ENCODE measurements at places on chromosomes 13 and 19. TPM values are rescaled to one million over a fixed set of nuclear protein-coding genes. Genes with fewer than 3 reads are reported as not detected.

DNA sequence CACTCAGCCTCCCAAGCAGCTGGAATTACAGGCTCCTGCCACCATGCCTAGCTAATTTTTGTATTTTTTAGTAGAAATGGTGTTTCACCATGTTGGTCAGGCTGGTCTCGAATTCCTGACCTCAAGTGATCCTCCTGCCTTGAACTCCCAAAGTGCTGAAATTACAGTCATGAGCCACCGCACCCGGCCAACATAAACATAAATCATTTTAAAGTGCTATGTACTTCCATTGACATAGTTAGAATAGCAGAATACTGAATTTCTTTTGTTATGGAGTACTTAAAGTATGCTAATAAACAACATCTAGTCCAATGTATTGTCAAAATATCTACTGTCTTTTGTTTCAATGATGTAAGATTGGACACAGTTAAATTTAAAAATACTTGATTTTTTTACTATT, 539.0 kb downstream of the PCDH9 start:
- no peaks in the 10 kb centered on the region for H3K4me1 ChIP-seq
- H3K36me3 ChIP-seq = no peaks in the 10 kb centered on the region
- no peak overlapping the region for H3K27ac ChIP-seq
- no peak overlapping the region for H3K4me3 ChIP-seq
- DNase-seq = no peak
- no peaks in the 10 kb centered on the region for H3K27me3 ChIP-seq

Gene VSTM1
- total RNA-seq = not detected

DNA sequence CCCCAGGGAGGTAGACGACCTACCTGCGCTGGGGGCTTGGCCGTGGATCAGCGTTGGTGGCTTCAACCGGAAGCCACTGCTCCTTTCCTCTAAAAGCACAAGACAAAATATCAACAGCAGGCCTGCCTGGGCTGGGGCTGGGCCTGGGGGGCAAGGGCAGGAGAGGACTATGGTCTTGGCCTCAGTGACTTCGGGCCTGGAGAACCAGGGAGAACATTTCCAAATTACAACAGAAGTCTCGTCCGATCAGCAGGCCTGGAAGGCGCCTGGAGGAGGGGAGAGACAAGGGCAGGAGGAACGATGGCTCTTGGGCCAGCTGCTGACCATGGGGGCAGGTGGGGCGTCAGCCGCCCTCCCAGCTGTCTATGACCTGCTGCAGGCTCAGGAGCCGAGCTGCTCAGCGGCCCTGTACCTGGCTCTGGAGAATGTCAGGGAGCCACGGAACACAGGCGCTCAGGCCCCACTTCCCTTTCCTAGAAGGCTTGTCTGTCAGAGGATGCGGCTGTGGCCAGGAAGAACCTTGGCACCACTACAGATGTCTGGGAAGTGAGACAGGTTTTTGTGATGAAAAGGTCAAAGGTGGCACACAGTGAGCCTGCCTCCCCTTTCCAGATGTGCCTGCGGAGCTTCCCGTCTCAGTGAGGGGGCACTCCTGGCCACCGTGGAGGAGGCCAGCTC, 19.5 kb downstream of the CAPS start:
- H3K4me3 ChIP-seq = no peak overlapping the region
- DNase-seq = no peak
- no peak overlapping the region for H3K27ac ChIP-seq

DNA sequence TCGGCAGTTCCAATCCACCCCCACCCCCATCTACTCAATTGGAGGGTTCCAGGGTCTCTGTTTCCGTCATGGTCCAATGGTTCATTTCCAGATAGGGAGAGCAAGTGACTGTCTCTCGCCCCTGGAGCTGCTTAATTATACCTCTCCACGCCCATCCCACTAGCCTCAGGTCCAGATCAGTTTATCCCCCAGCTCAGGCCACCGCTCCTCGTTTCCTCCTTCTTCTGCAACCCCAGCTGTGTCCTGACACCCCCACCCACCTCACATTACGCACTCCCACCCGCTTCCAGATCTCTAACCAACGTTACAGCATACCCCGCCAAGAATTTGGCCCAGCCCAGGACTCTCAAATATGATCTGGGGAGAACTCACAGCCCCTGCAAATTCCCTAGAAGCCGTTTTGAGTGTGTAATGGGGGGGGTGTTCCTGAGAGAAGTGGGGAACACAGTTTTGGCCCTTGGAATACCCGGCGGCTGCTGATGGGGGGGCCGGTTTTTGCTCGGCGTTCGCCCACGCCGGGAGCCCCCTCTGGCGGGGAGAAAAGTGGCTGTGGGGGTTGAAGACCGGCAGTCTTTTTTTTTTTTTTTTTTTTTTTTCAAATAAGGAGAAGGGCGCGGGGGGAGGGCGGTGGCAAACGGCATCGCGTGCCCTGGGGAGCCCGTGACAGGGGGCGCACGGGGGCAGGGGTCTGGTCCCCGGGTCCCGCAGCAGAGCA, 1.7 kb upstream of the PDE4A start:
- peak overlapping the region; percentile 84 for H3K27ac ChIP-seq
- H3K4me3 ChIP-seq = peak overlapping the region; percentile 86
- no peaks in the 10 kb centered on the region for H3K27me3 ChIP-seq
- peaks cover 45% of the 10 kb centered on the region for H3K36me3 ChIP-seq
- no peak for DNase-seq

Gene ZNF491
- 0.67 TPM for total RNA-seq

Gene RNF126
- total RNA-seq = 89.4 TPM

- no peaks in the 10 kb centered on the region for H3K4me1 ChIP-seq
- DNase-seq = no peak
- peaks cover 49% of the 10 kb centered on the region for H3K36me3 ChIP-seq
- H3K27ac ChIP-seq = no peak overlapping the region
- no peak overlapping the region for H3K4me3 ChIP-seq
These were observed 11.0 kb downstream of the FUZ start for GRCh38 chr19:49801966-49802661.

DNA sequence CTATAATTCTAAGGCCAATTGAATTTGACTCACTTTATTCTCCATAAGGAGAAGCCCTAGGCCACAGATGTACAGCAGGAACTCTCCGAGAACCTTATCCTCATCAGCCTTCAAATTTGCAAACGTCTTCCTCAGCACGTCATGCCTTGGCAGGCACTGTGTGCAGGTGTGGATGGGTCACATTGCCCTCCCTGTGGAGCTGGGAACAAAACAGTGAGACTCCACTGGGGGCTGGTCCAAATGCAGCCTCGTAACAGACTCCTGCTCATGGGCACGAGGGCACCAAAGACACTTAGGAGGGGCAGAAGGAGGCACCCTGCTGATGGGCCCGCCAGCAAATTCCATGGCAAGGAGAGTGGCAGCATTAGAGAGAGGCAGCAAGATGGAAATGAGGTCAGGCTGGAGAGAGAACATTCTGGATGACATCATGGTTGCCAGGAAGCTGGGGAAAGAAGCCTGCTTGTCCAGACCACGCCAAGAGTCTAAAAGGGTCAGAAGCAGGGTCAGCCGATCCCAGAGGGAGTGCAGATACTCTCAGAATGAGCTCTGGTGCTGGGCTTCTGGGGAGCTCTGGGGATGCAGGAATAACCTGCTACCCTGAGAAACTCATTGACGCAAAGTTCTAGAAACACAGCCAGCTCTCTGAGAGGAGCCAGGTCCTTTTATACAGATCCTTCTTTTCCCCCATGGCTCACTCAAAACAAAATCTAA, 242.2 kb downstream of the B3GLCT start:
- H3K4me3 ChIP-seq = no peak overlapping the region
- no peaks in the 10 kb centered on the region for H3K4me1 ChIP-seq
- DNase-seq = no peak
- no peaks in the 10 kb centered on the region for H3K36me3 ChIP-seq

Gene SWSAP1
- total RNA-seq = 2.8 TPM

DNA sequence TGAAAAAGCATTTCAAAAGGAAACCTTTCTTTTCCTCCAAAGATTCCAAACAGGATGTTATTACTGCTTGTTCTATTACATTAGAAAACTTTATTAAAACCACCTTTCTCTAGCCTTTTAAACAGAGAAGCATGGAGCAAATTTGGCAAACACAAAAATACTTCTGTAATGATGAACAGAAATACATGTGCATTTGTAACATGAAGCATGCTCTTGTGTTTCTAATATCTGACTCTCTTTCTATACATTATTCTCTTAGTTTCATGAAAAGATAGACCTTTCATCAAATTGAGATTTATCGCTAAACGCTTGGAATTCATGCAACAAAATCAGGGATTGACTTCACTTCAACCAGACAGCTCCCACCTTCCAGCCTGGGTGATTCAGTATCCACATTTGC, 152.8 kb upstream of the IRS2 start:
- no peaks in the 10 kb centered on the region for H3K4me1 ChIP-seq
- DNase-seq = no peak
- H3K36me3 ChIP-seq = no peaks in the 10 kb centered on the region

GRCh38 chr13:107330484-107330883, 762.5 kb upstream of the ARGLU1 start:
- no peaks in the 10 kb centered on the region for H3K36me3 ChIP-seq
- H3K4me3 ChIP-seq = no peak overlapping the region
- H3K27me3 ChIP-seq = no peaks in the 10 kb centered on the region
- no peak for DNase-seq

DNA sequence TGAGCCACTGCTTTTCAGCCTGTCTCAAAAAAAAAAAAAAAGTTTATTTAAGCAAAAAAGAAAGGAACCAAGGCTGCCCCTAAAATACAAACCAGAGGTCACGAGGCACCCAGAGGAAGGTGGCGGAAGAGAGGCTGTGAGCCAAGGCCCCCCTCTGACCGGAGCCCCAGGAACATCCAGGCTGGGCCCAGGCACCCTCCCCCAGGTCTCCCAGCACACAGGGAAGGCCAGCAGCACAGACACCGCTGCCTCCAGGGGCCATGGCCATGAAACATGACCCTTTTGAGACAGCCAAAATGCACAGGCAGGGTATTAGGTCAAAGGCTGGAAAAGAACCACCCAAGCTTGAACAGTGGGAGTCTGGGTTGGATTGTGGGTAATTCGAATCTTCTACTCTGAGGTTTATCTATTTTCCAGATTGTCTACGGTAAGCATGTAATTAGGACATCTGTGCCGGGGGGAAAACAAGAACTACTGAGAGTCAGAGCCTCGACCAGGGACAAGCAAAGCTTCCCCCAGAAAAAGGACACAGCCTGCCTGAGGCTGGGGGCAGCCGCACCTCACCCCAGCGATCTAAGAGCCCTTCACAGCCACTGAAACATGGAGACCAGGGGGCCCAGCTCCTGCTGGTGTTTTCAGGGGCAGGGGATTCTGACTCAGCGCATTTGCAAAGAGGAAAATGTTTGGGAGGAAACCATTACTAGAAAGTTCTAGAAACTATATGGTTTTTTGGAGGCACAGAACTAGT, 8.4 kb downstream of the PEX11G start:
- no peaks in the 10 kb centered on the region for H3K4me1 ChIP-seq
- DNase-seq = no peak
- H3K27me3 ChIP-seq = no peaks in the 10 kb centered on the region
- H3K27ac ChIP-seq = no peak overlapping the region
- no peaks in the 10 kb centered on the region for H3K36me3 ChIP-seq

DNA sequence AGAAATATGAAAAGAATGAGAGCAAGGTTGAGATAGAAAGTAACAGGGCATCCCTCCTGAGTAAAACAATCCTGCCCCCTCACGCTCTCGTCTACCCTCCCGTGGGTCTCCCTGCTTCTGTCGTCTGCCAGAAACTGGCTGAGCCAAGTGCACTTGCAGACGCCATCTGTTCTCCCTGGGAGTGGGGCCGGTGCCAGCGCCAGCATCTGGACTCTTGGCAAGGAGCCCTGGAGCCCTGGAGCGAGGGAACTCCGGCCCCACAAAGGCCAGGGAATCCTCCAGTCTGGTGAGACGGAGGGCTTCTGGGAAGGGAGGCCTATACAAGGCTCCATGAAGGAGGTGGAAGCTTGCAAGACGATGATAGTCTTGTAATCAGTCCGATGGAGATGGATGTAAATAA, 2.3 kb upstream of the TMEM91 start:
- peaks cover 5% of the 10 kb centered on the region for H3K36me3 ChIP-seq
- DNase-seq = no peak
- H3K4me3 ChIP-seq = no peak overlapping the region
- no peaks in the 10 kb centered on the region for H3K27me3 ChIP-seq
- H3K27ac ChIP-seq = no peak overlapping the region

DNA sequence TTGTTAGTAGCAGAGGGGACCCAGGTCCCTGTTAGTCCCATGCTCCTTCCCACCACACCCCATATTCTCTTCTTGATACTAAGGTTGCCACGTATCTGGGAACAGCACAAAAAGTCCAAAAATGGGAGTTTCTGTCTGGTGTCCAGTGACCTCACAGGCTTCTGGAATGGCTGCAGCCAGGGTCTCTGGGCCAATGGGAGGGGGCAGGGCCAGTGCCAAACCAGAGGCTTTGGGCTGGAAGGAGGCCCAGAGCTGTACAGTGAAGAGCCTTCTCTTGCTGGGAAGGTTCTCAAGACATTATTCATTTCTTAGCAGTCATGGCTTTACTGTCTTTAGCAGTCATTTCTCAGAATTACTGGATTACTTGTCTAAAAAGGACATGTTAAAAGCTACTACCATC, 119.2 kb downstream of the FRY start:
- no peak for DNase-seq
- no peaks in the 10 kb centered on the region for H3K27me3 ChIP-seq
- no peak overlapping the region for H3K4me3 ChIP-seq
- H3K36me3 ChIP-seq = peaks cover 15% of the 10 kb centered on the region
- H3K4me1 ChIP-seq = peaks cover 14% of the 10 kb centered on the region

Gene TNFRSF19
- 0.07 TPM for total RNA-seq

DNA sequence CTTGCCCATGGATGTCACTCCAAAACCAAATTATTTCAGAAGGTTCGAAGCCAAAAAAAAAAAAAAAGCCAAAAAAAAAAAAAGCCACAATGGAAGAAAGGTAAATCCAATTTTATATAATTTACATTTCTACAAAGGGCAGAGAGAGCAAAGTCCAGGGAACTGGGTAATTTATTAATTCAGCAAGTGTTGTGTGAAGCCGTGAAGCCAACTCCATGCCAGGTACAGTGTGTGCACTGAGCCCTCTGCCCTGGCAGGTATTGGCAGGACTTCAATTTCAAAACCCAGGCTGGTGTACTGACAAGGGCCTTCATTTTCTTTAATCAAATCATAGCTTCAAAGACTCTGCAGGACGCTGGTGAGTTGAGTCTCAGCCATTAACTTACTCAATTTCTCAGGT, 5.5 kb upstream of the RFPL4A start:
- no peak for DNase-seq
- no peaks in the 10 kb centered on the region for H3K27me3 ChIP-seq
- H3K27ac ChIP-seq = no peak overlapping the region
- H3K4me3 ChIP-seq = no peak overlapping the region

- no peak for DNase-seq
- H3K4me1 ChIP-seq = peaks cover 8% of the 10 kb centered on the region
- peak overlapping the region; percentile 47 for H3K4me3 ChIP-seq
- peaks cover 3% of the 10 kb centered on the region for H3K36me3 ChIP-seq
- H3K27me3 ChIP-seq = no peaks in the 10 kb centered on the region
These were observed 2.2 kb downstream of the S1PR2 start for GRCh38 chr19:10228920-10229319.

GRCh38 chr13:97539651-97540610, 106.0 kb downstream of the RAP2A start:
- no peaks in the 10 kb centered on the region for H3K27me3 ChIP-seq
- peaks cover 4% of the 10 kb centered on the region for H3K4me1 ChIP-seq
- H3K4me3 ChIP-seq = no peak overlapping the region
- H3K27ac ChIP-seq = no peak overlapping the region
- H3K36me3 ChIP-seq = no peaks in the 10 kb centered on the region

GRCh38 chr19:45213031-45213430, 32.2 kb downstream of the EXOC3L2 start:
- no peak overlapping the region for H3K4me3 ChIP-seq
- no peak overlapping the region for H3K27ac ChIP-seq
- H3K27me3 ChIP-seq = peaks cover 43% of the 10 kb centered on the region
- no peak for DNase-seq

Gene NMRK2
- total RNA-seq = not detected

GRCh38 chr19:10580979-10581631, 6.0 kb downstream of the AP1M2 start:
- H3K27me3 ChIP-seq = peaks cover 8% of the 10 kb centered on the region
- no peaks in the 10 kb centered on the region for H3K36me3 ChIP-seq
- DNase-seq = peak; percentile 81
